Activated CD4-positive, CD25-positive, alpha-beta regulatory T cell (primary cell): ENCODE measurements at places on chromosomes 12 and 14.

- no peak for DNase-seq
Measured at GRCh38 chr14:27184427-27184826, 586.6 kb upstream of the NOVA1 start.

DNA sequence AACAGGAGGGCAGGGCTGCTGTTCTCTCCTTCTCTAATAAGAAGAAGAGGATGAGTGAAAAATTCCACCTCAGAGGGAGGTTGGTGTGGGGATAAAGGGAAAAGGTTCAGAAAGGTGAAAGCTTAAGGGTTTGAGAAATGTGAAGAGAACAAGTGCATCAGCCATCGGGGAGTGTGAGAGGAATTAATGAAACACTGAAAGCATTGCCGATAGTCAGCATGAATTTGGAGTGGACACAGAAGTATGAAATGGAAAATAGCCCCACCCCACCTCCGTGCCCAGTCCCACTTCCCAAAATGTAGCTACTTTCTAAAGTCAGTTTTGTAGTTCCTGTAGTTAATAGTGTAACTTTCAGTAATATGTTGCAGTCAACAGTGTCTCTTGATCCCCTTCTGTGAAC is 33.4 kb downstream of the DIP2B start:
- no peak for DNase-seq

DNA sequence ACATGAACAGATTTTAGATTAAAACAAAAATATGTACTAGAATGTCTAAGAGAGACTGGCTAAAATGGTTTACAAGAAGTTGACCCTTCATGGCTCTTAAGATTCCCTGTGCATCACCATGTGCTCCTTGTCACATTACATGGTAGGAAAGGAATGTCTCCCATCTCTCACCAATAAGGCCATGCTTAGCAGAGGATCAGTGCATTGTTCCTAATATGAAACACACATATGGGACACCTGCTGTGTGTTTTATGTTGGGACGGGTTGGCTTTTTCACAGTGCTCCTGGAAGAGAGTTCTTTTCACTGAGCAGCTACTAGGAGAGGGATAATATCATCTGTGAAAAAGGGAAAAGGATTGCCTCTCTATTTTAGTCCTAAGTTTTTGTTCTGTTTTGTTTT is 9.6 kb downstream of the PFKM start:
- no peak for DNase-seq

DNA sequence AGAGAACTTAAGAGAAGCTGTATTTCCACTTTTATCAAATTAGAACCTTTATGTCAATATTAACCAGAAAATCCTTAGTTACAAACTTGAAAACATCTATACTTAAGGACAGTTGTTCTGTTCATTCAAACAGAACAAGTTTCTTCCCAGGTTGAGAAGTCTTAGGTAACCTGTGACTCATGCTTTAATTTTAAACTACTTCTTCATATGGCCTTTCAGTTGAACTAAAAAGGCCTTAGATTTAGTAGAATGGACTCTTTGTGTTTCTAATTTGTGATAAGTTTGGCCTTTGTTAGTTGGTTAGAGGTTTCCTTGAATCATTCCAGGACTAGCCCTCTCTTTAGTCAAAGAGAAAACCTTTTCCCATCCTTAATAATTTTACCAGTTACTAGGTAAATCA is 274.2 kb downstream of the FUT8 start:
- DNase-seq, result no peak

DNA sequence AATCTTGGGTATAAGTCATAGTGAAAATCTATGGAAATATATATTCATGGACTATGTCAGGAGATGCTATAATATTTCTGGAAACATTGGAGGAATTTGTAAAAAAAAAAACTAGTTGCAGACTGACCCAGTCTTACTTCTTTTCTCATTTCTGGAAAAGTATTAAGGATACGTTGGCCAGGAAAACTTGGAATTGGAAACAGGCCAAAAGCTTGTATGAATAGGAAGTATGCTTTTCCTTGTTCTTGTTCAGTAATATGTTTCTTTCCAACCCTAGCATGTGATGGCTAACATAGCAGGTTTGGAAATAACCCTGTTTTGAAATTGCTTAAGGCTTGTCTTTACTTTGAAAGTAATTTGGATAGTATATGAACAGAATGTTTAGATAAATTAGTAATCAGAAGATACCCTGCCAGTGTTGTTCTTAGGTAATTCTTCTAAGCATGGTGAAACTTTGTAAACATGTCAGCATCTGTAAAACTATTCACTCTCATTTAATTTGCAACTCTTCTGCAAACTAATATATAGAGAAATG is 316.2 kb downstream of the NPAS3 start:
- no peak for DNase-seq

DNA sequence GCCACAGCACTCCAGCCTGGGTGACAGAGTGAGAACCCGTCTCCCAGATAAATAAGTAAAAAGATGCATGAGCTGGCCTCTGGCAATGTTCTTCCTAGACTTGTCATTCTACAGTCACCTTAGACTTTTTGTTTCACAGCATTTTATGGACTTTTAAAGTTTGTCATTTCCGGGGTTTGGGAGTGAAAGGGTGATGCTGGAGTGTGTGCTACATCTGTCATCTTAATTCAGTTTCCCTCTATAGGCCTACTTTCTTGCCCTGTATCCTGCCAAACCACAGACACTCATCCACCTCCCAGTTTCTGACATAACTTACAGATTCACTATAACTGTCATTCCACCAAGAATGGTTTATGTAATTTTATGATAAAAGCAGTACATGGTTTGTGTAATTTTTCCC is 166.7 kb upstream of the PARP11 start:
- no peak for DNase-seq

DNA sequence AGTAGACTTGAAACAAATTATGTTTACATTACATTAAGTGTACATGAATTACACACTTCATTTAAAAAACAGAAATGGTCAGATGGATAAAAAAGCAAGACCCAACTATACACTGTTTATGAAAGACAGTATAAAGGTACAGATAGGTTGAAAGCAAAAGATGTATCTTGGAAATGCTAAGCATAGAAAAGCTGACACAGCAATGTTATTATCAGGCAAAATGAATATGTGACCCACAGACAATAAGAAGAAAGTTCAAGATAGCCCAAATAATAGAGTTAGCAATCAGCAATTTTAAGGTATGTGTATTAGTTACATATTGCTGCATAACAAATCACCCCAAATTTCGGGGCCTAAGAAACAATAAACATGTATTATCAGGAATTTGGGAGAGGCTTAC is 153.5 kb downstream of the DHRS2 start:
- DNase-seq, result no peak
